RCC 7860 (cell line): ENCODE measurements at places on chromosomes 3 and 15.

- no peak for DNase-seq
Measured at GRCh38 chr3:115616461-115616860, 6.8 kb upstream of the GAP43 start.

GRCh38 chr3:53161450-53161819 lies 426 bp downstream of the PRKCD start:
- no peak for DNase-seq

DNA sequence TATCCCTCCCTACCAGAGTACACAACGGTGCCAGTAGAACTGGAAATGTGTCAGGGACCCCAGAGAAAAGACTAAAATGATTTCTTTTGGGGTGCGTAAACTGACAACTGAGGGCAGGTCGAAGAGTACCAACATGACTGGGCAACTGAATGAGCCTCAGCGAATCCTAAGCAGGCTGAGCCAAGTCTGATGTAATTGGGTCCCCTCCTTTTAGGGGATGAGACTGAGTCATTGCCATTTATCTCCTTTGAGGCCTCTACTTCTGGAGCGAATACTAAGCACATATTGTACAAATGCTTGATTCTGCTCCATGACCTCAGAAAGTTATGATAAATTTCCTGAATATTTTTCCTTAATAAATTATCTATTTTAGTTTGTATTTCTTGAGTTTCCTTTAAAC lies 17.3 kb upstream of the GPR156 start:
- no peak for DNase-seq

DNA sequence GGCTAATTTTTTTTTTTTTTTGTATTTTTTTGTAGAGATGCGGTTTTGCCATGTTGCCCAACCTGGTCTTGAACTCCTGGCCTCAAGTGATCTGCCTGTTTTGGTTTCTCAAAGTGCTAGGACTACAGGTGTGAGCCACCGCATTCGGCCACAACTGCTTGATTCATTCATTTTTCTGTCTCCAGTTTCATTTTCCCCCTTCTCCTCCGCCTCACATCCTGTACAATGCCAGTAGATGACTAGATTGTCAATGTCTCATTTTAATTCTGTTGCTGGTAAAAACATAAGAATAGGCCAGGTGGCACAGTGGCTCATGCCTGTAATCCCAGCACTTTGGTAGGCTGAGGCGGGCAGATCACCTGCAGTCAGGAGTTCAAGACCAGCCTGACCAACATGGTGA lies 12.0 kb upstream of the ZNF592 start:
- DNase-seq: no peak

- no peak for DNase-seq
Measured at GRCh38 chr3:129305592-129306091, 27.0 kb downstream of the HMCES start.
